NCI-H1092 treated with DMSO at 0.1 percent for 48 hours (cell line): ENCODE measurements at places on chromosomes 5 and 9.

- no peak for DNase-seq
These were observed 36.0 kb downstream of the RCL1 start for GRCh38 chr9:4828761-4829160.

- no peak for DNase-seq
These were observed 313.9 kb upstream of the TLE4 start for GRCh38 chr9:79257790-79258351.

DNA sequence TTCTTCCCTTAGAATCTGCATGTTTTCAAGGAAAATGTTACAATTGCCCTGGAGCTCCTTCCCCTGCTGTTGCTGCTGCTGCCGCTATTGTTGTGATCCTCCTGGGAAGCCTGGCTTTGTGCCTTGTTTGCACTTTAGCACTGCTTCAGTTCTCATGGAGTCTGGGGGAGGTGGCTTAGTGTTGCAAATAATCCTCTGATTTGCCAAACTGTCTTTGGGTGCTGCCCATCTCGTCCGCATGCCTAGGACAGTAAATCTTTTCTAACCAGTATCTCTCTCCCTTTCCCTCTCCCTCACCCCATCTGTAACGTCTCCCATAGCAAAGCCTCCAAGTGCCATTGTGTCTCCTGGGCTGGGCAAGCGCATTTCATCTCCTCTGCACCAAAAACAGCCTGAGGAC lies 30.3 kb downstream of the FAM240B start:
- peak; percentile 89 for DNase-seq

DNA sequence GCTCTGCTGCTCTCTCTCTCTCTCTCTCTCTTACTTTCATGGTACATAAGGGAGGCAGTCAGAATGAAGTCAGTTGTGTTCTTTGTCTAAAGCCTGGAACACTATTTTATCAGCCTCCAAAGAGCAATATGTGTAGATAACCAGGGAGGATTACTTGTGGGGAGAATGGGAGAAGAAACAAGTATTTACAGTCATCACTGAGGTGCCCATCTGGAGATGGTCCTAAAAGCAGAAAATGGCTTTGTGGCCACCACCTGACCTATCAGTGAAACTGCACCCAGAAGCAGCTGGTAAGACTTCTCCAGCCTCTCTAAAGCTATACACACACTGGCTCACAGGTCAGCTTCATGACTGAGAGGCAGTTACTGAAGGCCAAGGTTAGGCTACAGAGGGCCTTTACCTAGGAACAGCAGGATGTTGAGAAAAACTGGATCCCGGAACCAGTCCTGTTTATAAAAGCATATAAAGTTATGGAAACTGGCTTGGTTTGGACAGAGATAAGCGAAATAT lies 75.1 kb downstream of the MRPS27 start:
- DNase-seq: peak; percentile 44

GRCh38 chr9:135820661-135821060 lies 86.7 kb downstream of the CAMSAP1 start:
- DNase-seq: no peak

- peak; percentile 76 for DNase-seq
These were observed 974 bp downstream of the C9orf40 start for GRCh38 chr9:74951725-74952151.

DNA sequence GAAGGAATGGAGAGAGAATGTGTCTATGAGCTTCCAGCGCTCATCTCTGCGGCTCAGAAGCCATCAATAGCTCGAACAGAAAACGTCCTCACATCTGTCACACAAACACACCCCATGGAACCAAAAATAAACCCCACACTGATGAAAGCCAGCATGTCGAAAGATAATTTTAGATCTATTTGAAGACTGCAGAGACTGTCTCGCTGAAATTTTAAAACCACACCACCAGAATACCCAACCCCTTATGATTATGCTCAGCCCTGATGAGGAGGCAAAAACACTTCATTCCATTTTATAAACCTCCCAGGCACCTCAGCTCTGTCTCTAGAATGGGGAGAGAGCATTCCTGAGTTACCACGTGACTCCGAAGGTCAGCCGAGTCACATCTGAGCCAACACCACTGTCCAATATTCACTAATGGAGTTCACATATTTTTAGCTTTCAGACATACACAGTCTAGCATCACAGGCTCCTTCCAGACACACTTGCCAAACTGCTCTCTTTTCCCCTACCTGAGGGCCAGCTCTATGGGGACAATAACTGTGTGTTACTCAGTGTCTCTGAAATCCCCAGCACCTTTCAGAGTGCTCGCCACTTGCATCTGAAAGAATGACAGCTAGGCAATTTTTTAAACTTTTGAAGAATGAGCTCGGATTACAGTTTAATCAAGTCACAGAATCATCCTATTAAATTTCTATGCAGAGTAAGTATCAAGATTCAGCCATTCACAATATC lies 63.2 kb downstream of the SERINC5 start:
- DNase-seq: no peak
